Stimulated activated CD8-positive, alpha-beta memory T cell treated with anti-CD3 and anti-CD28 coated beads, Interleukin-7, amount 100 ng/mL, for 4 hours (primary cell): ENCODE measurements at places on chromosomes 6 and 20.

DNA sequence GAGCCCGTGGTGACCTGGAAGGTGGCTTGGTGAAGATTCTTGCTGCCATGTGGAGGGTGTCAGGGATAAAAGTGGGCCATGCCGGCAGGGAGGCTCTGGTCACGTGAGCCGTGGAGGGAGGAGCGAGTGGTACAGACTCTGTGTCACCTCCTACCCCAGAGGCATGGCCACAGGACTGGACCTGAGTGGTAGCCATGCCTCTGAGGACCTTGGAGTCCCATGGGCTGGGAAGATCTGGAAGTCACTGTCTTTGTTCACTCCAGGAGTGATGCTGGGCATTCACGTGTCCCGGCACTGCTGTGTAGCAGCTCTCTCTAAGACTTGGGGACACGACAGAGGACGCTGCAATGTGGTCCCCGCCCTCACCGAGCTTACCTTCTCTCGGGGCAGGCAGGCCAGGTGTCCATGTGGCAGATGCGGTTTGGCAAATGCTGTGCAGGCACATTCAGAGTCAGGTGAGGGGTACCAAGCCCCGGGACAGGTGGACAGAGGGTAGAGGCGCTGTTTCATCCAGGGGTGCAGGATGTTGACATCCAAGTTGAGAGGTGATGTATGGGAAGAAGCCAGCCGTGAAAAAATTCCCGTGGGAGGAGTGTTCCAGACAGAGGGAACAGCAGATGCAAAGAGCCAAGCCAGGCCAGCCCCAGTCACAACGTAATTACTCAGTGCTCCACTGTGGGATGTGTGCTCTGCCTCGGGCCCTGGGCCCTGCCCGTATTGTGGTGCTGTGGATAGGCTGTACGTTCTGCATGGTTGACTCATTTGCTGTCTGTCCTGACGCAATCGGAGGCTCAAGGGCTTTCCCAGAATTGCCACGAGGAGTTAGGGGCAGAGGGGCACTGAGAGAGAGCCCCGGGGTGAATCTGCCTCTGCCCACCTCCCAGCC is 307.8 kb downstream of the TAF4 start:
- no peak for DNase-seq

- DNase-seq, result no peak
Measured at GRCh38 chr20:53767206-53767930, 173.7 kb upstream of the ZNF217 start.

GRCh38 chr20:7760247-7761031 is 179.8 kb downstream of the HAO1 start:
- no peak for DNase-seq

- DNase-seq, result no peak
Measured at GRCh38 chr6:2309122-2309521, 63.7 kb upstream of the GMDS start.

GRCh38 chr20:18276821-18277220 is 11.5 kb upstream of the ZNF133 start:
- DNase-seq, result peak; percentile 21

GRCh38 chr20:18513208-18513607 is 5.5 kb downstream of the SEC23B start:
- no peak for DNase-seq

GRCh38 chr6:3516092-3516491 is 59.2 kb upstream of the SLC22A23 start:
- no peak for DNase-seq

DNA sequence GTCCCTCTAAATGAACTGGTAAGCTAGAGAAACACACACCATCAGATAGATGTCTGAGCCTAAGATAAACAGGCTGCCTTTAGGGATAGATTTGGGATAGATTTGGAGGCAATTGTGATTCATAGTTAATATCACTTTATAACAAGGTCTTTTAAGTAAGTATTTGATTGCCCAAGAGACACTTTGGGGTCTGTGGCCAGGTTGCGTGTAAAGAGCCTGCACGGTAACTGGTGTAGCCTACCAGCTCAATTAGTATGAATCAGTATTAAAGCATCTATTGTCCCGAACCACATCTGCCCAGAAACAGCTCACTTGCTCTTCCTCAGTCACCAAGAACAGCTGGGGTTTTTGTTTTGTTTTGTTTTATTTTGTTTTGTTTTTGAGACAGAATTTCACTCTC is 193.3 kb downstream of the SASH1 start:
- no peak for DNase-seq

DNA sequence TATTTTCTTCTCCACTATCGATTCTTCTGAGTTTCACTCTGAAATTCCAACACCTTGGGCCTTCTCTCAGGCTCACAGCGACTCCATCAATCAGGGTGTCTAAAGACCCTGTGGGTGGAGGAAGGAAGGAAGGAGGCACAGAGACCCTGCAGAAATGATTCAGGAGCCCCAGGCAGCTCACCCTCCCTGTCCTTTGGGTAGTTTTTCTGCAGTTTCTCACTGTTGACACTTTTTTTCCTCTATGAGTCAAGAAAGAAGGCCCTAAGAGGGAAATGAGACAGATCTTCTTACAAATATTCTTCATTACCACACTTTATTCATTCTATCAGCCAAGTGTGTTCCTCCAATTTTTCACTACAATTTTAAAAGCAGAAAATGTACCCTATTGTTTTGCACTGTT is 34.2 kb upstream of the TBXT start:
- DNase-seq, result no peak

DNA sequence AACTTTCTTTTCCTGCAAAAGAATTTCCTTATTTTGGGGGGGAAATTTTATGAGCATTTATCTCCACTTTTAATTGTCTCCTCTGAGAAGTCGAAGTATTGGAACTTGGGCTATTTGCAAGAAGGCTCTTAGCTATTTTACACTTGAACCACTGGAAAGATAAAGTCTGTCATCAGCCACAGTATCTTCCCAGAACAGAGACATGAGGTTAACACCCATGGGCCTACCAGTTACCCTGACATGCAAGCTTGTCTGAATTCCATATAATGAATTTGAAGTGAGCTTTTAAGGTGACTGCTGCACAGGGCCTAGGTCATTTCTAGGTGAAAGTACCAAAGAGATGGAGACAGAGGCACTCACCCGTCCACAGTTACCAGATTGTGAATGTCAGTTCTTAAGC is 193.1 kb downstream of the SIM1 start:
- DNase-seq, result no peak

DNA sequence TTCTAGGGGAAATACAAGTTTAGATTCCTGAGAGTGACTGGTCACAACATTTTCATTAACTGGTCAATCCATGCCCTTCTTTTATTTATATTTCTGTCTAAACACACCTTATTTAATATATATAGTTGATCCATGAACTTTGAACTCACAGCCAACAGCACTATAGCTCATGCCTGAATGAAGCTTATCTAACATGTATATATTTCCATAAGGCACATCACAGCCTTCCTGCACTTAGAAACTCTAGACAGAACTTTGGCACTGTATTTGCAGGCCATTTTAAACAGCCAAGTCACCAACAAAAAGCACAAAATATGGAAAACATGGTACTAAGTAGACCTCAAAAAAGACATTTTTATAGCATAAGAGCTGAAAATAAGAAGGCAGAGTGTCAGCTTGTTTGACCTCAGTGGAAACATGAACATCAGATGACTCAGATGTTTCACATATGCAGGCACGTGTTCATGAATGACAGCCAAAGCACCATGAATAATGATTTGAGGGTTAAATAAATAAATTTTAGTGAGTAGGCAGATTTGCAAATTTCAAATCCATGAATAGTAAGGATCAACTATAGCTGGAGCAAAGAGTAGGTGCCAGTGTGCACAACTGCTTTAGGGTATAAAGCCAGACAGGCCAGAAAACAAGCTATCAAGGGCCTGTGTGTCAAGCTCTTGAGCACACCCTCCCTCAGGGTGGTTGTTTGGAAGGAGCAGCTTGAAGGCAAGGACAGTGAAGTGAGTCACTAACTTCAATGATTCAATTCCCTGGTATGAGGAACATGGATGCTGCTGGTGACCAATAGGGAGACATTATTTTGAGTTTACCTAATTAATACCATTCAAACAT is 88.9 kb upstream of the NT5E start:
- DNase-seq, result no peak

DNA sequence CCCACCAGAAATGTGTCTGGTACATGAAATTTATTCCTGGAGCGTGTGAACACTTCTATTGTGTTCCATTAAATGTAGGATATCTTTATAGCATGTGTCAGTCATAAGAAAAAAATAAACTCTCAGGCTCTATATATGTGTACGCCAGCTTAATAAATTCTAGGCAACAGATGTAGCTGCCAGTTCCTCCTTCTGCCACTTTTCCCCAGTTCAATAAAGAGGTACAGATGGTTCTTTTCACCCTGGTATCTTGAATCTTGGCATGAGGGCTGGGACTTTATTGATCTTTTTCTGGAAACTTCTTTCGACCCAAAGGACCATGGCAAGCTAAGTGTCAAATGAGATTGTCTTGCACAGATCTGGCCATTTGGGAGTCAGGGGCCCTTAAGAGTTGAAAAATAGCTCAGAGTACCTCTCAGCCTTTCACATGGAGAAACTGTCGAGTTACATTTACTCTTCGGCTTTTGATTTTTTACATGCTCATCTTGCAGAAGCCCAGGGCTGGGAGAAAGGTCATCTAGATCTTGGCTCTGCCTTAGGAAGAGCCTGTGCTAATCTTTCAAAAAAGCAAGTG is 240.9 kb downstream of the DOK5 start:
- no peak for DNase-seq

- DNase-seq, result no peak
Measured at GRCh38 chr20:60748086-60748485, 504.0 kb upstream of the CDH4 start.

DNA sequence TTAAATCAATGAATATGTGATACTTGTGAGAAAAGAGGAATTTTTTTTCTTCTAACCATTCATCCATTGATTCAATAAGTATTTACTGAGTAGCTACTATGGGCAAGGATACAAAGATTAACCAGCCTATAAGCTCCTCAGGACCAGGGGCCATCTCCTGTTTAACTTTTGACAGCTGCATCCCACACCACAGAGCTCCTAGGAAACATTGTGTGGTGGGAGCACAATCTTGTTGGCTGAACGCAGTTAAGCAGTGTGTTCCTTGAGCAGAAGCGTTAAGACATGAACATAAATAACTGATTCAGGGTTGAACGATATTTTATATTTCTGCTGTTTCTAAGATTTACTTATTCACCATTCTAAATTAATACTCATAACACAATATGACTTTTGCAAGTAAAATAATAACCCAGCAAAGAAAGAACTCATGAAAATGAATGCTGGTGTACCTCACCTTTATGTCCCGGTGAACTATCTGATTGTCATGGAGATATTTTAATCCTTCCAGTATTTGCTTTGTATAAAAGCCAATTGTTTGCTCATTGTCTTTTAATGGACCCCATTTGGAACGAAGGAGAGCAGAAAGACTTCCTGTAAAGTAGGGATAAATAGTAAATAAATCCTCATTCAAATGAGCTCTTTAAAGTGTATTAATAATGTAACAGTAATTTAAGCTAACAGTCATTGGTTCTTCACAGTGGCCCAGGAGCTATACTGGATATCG is 62.6 kb upstream of the MAP7 start:
- no peak for DNase-seq

- DNase-seq, result no peak
Measured at GRCh38 chr6:138372711-138373463, 4.8 kb upstream of the SMIM28 start.

DNA sequence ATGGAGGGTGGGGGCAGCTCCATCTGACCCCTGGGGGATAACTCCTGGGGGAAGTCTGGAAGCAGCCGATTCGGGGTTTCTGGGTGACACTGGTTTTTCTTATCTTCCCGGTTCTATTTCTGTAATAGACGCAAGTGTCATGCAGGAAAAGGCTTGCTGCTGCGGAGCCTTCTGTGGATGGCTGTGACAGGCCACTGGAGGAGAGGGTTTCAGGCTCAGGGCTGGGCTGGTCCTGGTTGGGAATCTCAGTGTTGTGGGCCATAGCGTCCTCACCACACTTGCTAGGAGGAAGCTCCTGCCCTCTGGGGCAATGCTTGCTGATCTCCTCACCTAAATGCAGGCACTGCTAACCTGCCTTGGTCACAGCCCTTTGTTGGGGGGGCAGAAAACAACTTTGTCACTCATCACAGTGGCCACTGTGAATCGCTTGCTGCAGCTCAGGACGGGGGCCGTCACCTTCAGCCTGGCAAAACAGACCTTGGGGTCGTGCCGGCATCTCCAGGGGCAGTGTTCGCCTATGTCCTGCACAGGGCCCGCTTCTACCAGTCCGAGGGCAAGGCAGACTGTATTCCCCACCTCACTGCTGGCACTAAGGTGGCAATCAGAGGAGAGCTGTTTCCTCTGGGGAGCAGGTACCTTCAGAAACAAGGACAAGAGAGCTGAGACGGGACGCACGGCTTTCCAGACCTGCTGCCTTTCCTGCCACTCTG is 4.4 kb upstream of the TUBB1 start:
- no peak for DNase-seq

DNA sequence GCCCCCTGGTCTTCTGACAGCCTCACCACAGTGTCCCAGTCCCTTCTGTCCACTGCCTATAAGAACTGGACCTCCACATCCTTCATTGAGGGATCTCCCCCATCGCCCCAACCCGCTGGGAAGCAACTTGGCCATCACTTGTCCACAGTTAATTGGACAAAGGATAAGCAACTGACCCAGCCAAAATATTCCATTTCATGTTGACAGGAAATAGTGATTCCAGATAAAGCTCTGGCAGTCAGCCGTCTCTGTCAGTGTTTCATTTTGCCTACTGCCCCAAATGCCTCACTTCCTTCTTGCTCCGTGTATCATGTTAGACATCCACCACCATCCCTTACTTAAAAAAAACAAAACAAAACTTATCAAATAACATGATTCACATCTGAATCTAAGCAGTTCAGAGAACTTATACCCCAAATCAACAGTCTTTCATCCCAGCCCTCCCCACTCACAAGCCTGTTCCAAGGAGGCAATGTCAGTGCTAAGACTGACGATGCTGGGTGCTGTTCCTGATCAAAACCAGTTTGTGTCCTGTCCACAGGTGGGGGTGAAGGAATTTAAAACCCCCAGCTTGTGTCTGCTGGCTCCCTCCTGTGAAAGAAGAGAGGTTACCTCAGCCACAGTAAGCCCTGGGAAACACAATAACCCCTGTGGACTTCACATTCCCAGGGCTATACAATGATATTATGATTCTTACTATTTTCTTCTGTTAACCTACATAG is 162.5 kb downstream of the WDR27 start:
- DNase-seq, result no peak

- no peak for DNase-seq
Measured at GRCh38 chr6:2988094-2988425, 11.6 kb upstream of the NQO2 start.

DNA sequence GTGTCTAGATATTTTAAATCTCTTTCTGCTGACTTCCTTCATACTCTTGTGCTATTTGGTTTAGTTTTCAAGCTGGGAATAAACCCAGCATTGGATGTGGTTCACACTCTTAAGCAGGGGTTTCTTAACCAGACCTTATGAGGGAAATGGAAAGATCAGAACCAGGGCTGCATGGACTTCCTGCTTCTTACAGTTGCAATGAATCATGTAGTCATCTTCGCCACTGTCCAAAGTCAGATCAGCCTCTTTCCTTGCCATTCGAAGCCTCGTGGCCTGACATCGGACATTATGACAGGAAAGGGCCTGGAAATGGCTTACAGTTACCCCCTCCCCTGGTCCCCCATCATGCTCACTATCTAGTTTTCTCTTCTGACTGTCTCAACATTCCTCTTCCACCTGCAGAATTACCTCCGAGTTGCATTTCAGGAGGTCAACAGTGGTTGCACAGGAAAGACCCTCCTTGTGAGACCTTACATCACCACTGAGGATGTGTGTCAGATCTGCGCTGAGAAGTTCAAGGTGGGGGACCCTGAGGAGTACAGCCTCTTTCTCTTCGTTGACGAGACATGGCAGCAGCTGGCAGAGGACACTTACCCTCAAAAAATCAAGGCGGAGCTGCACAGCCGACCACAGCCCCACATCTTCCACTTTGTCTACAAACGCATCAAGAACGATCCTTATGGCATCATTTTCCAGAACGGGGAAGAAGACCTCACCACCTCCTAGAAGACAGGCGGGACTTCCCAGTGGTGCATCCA is 16.8 kb upstream of the NAA20 start:
- no peak for DNase-seq
